ENCODE measurements at places on chromosomes 7 and 10.
A peak's percentile ranks its signal among the peaks of the same experiment; 100 is the strongest.

- no peak for DNase-seq
- peaks cover 26% of the 10 kb centered on the region for H3K36me3 ChIP-seq
- H3K27me3 ChIP-seq: no peaks in the 10 kb centered on the region
- no peaks in the 10 kb centered on the region for H3K4me1 ChIP-seq
- H3K27ac ChIP-seq: no peak overlapping the region
Measured at GRCh38 chr7:149544028-149544427, 46.4 kb upstream of the ZNF746 start.

- H3K27ac ChIP-seq: no peak overlapping the region
- H3K4me3 ChIP-seq: no peak overlapping the region
- no peaks in the 10 kb centered on the region for H3K36me3 ChIP-seq
- H3K4me1 ChIP-seq: no peaks in the 10 kb centered on the region
Measured at GRCh38 chr10:9219860-9220259, 1165.4 kb downstream of the GATA3 start.

GRCh38 chr7:67105377-67105776 is 108.7 kb downstream of the TYW1 start:
- H3K36me3 ChIP-seq: no peaks in the 10 kb centered on the region
- DNase-seq: peak; percentile 57
- H3K4me1 ChIP-seq: peaks cover 19% of the 10 kb centered on the region
- no peak overlapping the region for H3K4me3 ChIP-seq
- H3K27me3 ChIP-seq: no peaks in the 10 kb centered on the region

DNA sequence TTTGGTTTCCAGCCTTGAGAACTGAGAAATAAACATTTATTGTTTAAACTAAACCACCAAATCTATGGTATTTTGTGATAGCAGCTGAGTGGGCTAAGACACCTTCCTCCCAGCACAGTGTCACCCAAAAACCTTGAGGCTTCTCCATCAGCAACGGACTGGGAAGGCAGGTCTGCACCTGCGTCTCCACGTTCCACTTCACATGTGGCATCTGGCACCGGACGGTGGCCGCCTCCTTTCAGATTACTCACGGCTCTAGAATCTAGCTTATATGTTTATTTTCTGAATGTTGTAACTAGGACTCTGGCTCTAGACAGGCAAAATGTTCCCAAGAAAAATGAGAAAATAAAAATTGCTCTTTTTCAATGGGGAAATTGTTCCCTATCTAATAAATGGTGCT is 201.0 kb downstream of the ADARB2 start:
- peaks cover 7% of the 10 kb centered on the region for H3K4me1 ChIP-seq
- H3K27ac ChIP-seq: no peak overlapping the region
- no peak overlapping the region for H3K4me3 ChIP-seq
- no peak for DNase-seq
- peaks cover 35% of the 10 kb centered on the region for H3K36me3 ChIP-seq
- H3K27me3 ChIP-seq: no peaks in the 10 kb centered on the region

DNA sequence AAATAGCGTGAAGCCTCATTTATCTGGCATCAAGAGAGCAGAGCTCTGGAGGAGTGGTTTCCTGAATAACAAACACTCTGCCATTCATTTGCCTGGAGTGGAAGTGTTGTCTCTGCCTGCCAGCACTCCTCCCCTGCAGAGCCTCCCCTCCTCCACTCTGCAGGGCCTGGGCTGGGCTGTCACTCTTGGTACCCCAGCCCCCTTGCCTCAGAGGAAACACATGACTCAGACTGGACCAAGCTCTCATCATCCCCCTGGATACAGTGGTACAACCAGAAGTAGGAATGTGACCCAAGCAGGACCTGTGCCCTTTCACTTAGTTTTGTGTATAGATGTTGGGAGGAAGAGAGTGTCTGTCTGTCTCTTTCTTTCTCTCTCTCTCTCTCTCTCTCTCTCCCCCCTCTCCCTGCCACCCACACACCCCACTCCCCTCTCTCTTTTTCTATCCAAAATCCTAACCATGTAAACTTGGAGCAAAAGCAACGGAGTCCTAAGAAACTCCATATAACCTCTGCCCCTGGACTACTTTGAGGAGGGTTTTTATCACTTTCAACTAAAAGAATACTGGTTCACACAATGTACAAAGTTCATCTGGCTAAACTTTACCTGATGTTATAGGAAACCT is 43.9 kb downstream of the DOCK4 start:
- H3K27ac ChIP-seq: no peak overlapping the region
- H3K4me1 ChIP-seq: peaks cover 4% of the 10 kb centered on the region
- no peak overlapping the region for H3K4me3 ChIP-seq
- no peaks in the 10 kb centered on the region for H3K36me3 ChIP-seq
- DNase-seq: no peak

- H3K4me3 ChIP-seq: no peak overlapping the region
- H3K27ac ChIP-seq: no peak overlapping the region
- H3K4me1 ChIP-seq: no peaks in the 10 kb centered on the region
- no peaks in the 10 kb centered on the region for H3K36me3 ChIP-seq
- DNase-seq: no peak
Measured at GRCh38 chr7:46133751-46134150, 212.7 kb upstream of the IGFBP3 start.

- no peak overlapping the region for H3K27ac ChIP-seq
- no peaks in the 10 kb centered on the region for H3K27me3 ChIP-seq
- no peak overlapping the region for H3K4me3 ChIP-seq
Measured at GRCh38 chr10:19811540-19811939, 4.7 kb upstream of the PLXDC2 start.

DNA sequence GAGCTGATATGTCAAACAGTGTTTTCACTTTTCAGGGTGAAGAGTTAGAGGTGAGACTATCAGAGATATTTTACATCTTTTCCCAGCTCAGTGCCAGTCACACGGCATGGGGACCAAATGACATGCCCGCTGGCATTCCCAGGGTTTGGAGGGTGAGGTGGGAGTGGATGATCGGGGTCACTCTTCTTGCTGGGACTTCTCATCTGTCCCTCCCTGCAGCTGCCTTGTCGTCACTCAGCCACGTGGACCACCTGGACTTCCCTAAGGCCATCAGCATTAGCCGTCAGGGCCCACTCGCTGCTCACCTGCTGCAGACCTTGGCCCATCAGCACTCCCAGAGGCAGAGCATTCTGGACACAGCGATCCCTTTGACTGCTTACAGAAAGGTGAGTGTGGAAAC is 301.8 kb downstream of the DNAJB6 start:
- no peaks in the 10 kb centered on the region for H3K27me3 ChIP-seq
- no peak for DNase-seq
- H3K4me1 ChIP-seq: no peaks in the 10 kb centered on the region
- H3K36me3 ChIP-seq: peaks cover 70% of the 10 kb centered on the region
- no peak overlapping the region for H3K4me3 ChIP-seq

DNA sequence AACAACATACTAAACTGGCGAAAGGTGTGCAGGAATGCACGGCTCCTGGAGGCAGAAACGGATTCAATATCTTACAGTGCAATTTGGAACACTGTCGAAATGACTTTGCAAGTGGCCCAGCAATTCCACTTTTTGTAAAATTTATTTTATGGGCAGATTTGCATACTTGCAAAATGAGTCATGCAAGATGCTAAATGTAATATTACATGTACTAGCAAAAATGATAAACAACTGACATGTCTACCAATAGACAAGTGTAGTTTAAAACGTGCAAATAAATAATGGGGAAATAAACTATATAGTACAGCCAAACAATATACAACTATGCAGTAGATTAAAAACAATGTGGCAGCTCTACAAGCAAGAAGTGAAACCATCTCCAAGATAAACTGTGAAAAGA is 97.7 kb downstream of the ARHGAP12 start:
- DNase-seq: no peak
- no peaks in the 10 kb centered on the region for H3K27me3 ChIP-seq
- H3K4me1 ChIP-seq: no peaks in the 10 kb centered on the region
- H3K4me3 ChIP-seq: no peak overlapping the region

DNA sequence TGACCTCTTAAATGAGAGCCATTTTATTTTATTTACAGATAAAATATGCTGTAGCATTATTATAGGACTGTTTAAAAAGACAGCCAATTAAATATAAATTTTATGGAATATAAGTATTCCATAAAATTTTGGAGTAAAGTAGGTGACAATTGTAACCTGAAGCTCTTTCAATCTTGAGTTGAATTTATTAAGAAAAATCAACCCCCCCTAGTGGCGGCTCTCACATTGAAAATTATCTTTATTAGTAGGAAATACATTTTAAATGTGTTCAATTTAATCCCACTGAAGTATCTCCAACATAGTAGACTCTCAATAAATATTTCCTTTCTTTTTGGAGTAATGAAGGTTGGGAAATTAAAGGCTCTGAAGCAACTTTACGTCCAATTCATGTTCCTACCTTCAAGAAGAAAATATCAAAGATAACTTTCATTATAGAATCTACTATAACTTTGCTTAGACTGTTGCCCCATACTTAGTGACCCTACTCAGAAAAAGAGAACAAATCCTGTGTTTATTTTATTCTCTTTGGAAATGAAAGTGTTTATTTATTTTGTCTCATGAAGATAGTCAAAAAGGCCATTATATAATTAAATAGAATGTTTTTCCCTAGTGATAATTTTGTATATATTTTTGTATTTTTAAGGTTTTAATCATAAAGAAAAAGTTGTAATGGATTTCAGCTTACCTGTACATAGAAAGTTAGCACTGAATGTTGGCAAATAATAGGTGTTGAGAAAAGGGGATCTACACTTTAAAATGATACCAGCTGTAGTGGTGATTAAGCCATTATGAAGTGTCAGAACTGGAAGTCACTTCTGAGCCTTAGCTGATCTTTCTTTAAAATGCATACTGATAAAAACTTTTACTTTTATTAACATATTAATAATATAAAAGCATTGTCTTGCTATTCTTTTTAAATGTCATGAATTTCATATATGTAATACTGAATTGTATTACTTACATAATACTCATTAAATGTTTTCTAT is 3.3 kb downstream of the AHR start:
- peaks cover 11% of the 10 kb centered on the region for H3K4me1 ChIP-seq
- H3K27me3 ChIP-seq: no peaks in the 10 kb centered on the region
- H3K27ac ChIP-seq: no peak overlapping the region
- peak; percentile 40 for DNase-seq

- no peaks in the 10 kb centered on the region for H3K4me1 ChIP-seq
- no peak overlapping the region for H3K4me3 ChIP-seq
- no peak for DNase-seq
- H3K27me3 ChIP-seq: no peaks in the 10 kb centered on the region
- no peak overlapping the region for H3K27ac ChIP-seq
Measured at GRCh38 chr7:47327698-47328391, 254.1 kb downstream of the TNS3 start.

- H3K27ac ChIP-seq: no peak overlapping the region
- H3K4me3 ChIP-seq: no peak overlapping the region
- no peaks in the 10 kb centered on the region for H3K4me1 ChIP-seq
- DNase-seq: no peak
- H3K27me3 ChIP-seq: no peaks in the 10 kb centered on the region
- H3K36me3 ChIP-seq: no peaks in the 10 kb centered on the region
Measured at GRCh38 chr10:49047128-49047639, 68.1 kb downstream of the VSTM4 start.
